ENCODE measurements at places on chromosomes 3 and 15. TPM values are rescaled to one million over a fixed set of nuclear protein-coding genes. Genes with fewer than 3 reads are reported as not detected.

GRCh38 chr15:97944724-97945123 lies 15.8 kb upstream of the ARRDC4 start:
- no peak for DNase-seq

DNA sequence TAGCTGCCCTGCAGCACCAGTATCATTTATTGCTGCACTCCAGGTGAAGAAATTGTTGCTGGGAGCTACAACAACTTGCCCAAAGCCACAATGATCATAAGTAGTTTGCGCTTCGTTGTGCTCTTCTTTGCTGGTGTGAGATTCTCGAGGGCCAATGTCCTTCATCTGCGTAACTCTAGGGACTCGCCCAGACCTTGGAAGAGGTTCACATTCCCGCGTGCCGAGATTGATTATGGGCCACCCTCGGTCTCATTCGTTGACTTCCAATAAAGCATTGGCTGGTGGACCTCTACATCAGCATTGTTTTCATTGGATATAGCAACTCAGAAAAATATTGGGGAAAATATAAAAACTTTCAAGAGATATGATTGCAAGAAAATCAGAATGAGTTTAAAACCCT lies 423 bp upstream of the PHLDB2 start:
- peak overlapping the region; percentile 98 for H3K4me3 ChIP-seq
- H3K4me1 ChIP-seq = peaks cover 34% of the 10 kb centered on the region
- H3K27ac ChIP-seq = peak overlapping the region; percentile 94
- no peaks in the 10 kb centered on the region for H3K27me3 ChIP-seq

DNA sequence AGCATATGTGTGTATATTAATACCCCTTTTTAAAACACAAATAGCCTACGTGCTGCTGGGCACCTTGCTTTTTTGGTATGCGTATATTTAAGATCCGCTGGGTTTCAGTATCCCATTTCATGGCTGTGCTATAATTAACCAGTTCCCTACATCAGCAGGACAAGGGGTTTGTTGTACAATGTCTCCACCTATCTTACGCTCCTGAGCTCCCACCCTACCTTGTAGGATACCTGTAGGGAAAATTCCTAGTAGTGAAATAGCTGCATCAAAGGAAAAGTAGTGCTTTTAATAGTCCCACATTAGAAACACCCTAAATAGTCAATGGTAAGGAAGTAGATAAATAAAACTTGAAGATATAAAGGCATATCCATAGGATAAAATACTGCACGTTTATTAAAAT lies 1.4 kb downstream of the MAP6D1 start:
- no peaks in the 10 kb centered on the region for H3K4me1 ChIP-seq
- no peak overlapping the region for H3K27ac ChIP-seq

GRCh38 chr15:45181491-45182285 lies 6.1 kb downstream of the SHF start:
- H3K36me3 ChIP-seq = no peaks in the 10 kb centered on the region
- H3K4me1 ChIP-seq = peaks cover 16% of the 10 kb centered on the region
- no peaks in the 10 kb centered on the region for H3K27me3 ChIP-seq
- no peak overlapping the region for H3K4me3 ChIP-seq
- no peak overlapping the region for H3K27ac ChIP-seq
- no peak for DNase-seq

DNA sequence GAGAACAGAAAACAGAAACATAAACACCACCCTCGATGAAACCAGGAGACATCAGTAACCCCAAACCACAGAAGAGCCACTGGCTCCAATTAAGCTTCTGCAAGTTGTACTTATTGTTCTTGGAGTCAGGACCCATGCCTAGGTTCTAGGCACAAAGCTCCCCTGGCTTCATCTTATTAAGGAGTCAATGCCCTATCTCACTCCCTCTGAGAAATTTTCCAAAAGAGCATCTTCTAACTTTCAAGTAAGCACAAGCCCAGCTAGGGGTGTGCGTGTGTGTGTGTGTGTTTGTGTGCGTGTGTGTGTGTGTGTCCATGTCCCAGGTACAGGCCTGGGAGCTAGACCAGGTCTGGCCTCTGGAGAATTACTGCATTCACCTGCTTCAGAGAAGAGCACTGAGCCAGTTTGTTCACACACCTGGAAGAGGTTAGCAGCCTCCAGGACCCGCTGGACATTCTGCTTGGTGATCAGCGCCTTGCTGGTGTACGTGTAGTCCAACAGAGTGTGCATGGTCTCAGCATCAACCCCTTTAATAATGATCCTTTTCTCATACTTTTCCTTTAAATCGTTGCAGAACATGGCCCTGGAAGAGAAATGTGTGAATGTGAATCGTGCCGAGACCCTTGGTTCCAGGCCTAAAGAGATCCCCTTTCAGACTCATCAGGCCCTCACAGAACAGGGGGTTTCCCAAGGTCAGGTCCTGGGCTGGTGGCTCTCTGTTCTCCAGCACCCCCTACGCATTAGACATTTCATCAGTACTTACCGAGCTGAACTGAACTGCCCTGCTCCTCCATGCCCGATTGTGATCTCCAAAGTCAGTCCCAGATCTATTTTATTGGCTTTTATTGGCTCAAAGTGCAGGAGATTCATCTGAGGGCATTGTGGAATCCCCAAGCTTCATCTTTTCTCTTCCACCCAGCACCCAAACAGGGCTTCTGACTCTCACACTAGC lies 27.8 kb downstream of the KLHL6 start:
- no peak overlapping the region for H3K27ac ChIP-seq
- DNase-seq = no peak
- H3K36me3 ChIP-seq = no peaks in the 10 kb centered on the region
- peaks cover 31% of the 10 kb centered on the region for H3K27me3 ChIP-seq
- no peak overlapping the region for H3K4me3 ChIP-seq
- H3K4me1 ChIP-seq = no peaks in the 10 kb centered on the region

DNA sequence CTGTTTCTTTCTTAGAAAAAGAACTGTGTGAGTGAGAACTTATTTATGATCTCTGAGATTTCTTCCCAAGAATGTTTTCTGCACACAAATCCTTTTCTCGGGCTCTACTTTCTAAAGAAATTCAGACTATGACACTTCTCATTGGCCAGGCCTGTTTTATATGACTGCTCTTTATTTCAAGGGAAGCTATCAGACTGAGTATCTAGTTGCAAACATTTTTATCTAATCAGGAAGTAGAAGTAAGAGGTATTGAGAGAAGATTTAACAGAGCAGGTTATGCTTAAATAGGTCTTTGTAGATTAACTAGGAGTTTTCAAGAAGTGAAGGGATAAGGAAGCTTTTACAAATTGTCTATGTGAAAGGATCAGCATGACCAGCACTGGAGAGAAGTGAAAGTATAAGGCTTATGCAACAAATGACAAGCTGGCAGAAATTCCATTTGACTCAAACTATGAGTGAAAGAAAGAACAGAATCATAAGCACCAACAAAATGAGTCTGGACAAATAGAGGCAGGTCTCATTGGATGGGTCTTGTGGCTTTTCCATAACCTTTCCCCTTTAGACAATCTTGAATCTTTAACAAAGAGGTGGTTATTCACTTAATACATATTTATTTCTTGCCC lies 71.9 kb upstream of the CHL1 start:
- no peaks in the 10 kb centered on the region for H3K4me1 ChIP-seq
- H3K36me3 ChIP-seq = no peaks in the 10 kb centered on the region
- H3K4me3 ChIP-seq = no peak overlapping the region
- no peak overlapping the region for H3K27ac ChIP-seq

DNA sequence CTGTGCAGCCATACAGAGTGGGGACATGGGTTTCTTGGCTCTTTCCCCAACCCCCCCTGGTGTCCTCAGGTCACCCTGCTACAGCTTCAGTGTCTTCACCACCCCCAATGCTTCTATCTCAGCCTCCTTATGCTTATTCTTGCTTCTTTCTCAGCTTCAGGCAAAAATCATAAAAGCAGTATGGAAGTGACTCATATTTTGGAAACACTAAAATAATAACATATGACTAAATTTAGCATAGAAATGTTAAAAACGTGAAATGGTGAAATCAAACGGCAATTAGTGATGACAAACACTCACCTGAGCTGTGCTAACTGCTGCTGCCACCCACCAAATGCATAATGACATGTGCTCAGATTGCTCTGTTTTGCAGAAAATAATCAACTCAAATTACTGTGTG lies 475.2 kb upstream of the EPHA3 start:
- no peaks in the 10 kb centered on the region for H3K36me3 ChIP-seq
- H3K27ac ChIP-seq = no peak overlapping the region
- H3K27me3 ChIP-seq = no peaks in the 10 kb centered on the region
- H3K4me3 ChIP-seq = no peak overlapping the region

GRCh38 chr15:40451527-40452158 lies 10.9 kb downstream of the BAHD1 start:
- H3K27ac ChIP-seq = no peak overlapping the region
- H3K36me3 ChIP-seq = no peaks in the 10 kb centered on the region
- no peak for DNase-seq
- H3K27me3 ChIP-seq = no peaks in the 10 kb centered on the region
- H3K4me3 ChIP-seq = no peak overlapping the region
- peaks cover 37% of the 10 kb centered on the region for H3K4me1 ChIP-seq

- H3K27ac ChIP-seq = no peak overlapping the region
- no peak for DNase-seq
- no peak overlapping the region for H3K4me3 ChIP-seq
- H3K36me3 ChIP-seq = peaks cover 7% of the 10 kb centered on the region
- no peaks in the 10 kb centered on the region for H3K27me3 ChIP-seq
These were observed 36.6 kb upstream of the ARID3B start for GRCh38 chr15:74504418-74504817.

GRCh38 chr3:29185706-29186105 lies 95.2 kb upstream of the RBMS3 start:
- no peaks in the 10 kb centered on the region for H3K36me3 ChIP-seq
- no peaks in the 10 kb centered on the region for H3K27me3 ChIP-seq
- peaks cover 23% of the 10 kb centered on the region for H3K4me1 ChIP-seq

DNA sequence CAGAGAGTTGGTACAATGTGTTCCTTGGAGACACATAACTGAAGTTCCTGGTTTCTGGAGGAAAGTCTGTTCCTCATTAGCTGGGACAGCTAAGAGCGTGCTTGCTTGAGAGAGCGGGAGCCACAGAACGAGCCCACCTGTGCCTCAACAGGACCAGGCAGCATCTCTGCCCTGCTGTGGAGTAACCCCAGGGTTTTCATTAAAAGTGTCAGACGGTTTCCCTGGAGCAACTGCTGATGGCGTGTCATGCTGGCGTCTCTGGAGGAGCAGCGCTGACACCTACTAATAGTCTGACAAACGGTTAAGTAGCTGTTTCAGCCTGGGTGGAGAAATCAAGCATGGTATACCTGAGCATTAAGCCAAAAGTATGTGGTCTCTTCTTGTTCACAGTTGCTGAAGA lies 150.0 kb downstream of the MCTP2 start:
- H3K4me1 ChIP-seq = no peaks in the 10 kb centered on the region
- H3K36me3 ChIP-seq = peaks cover 19% of the 10 kb centered on the region
- H3K4me3 ChIP-seq = no peak overlapping the region
- H3K27me3 ChIP-seq = no peaks in the 10 kb centered on the region
- H3K27ac ChIP-seq = no peak overlapping the region

DNA sequence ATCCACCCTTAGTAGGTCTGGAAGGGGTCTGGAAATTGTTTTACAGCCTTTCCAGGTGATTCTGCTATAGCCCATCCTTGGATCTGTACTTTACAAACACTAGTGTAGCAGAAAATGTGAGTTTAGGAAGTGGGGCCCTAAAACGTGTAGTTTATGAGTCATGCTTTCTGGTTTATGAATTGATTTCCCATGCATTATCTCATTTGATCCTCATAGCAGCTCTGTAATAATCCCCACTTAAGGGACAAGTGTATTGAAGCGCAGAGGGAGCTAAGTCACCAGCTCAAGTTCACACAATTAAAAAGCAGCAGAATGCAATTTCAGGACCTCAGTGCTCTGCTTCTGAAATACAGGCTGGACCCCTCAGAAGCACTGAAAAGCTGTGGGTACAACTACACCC lies 22.7 kb upstream of the STARD5 start:
- peaks cover 12% of the 10 kb centered on the region for H3K27me3 ChIP-seq
- no peak overlapping the region for H3K4me3 ChIP-seq
- H3K36me3 ChIP-seq = no peaks in the 10 kb centered on the region
- DNase-seq = no peak

DNA sequence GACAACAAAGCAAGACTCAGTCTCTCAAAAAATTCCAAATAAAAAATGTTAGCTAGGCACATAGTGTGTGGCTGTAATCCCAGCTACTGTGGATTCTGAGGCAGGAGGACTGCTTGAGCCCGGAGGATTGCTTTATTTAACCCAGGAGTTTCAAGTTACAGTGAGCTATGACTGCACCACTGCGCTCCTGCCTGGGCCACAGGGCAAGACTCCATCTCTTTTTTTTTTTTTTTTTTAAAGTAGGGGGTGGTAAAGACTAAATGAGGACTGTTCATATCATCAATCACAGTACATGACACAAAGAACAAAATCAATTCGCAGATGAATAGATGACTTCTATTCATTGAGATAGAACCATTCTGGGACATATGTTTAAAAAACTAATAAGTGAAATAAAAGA lies 48.1 kb downstream of the ACAP2 start:
- H3K4me3 ChIP-seq = no peak overlapping the region
- H3K4me1 ChIP-seq = peaks cover 11% of the 10 kb centered on the region
- no peaks in the 10 kb centered on the region for H3K27me3 ChIP-seq
- no peak overlapping the region for H3K27ac ChIP-seq

GRCh38 chr15:74865316-74865715 lies 7.8 kb downstream of the SCAMP2 start:
- H3K4me3 ChIP-seq = no peak overlapping the region
- no peak for DNase-seq
- peak overlapping the region; percentile 74 for H3K27ac ChIP-seq
- H3K36me3 ChIP-seq = peaks cover 6% of the 10 kb centered on the region

- no peak overlapping the region for H3K4me3 ChIP-seq
- H3K27me3 ChIP-seq = no peaks in the 10 kb centered on the region
- peaks cover 9% of the 10 kb centered on the region for H3K4me1 ChIP-seq
- no peak overlapping the region for H3K27ac ChIP-seq
- peak; percentile 85 for DNase-seq
- H3K36me3 ChIP-seq = peaks cover 8% of the 10 kb centered on the region
These were observed 54.8 kb downstream of the SRGAP3 start for GRCh38 chr3:9194509-9195184.

DNA sequence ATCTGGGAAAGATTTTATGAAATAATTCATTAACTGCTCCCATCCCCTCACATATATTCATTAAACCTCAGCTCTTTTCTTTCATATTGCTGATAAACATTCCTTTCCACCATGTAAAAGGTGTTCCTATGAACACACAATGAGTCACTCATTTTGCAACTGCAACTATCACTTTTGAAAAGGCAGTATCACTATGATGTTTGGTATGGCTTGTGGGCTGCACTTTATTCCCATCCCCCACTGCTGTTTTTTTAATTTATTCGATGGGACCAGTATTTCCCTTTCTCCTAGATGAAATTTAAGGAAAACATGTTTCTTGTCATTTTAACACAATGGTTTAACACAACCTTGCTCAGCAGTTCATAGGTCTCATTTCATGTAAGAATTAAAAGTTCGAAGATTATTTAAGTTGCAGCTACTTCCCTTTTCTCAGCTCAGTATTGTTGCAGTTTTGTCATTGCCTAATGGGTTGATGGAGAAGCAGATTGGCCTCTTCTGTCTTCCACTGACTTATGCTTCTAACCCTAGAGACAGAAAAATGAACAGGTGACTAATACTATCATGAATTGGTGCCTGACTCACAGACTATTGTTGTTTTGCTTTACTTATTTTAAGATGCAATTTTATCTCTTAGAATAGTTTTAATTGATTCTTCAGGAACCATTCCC lies 280.3 kb downstream of the ZPLD1 start:
- peak; percentile 60 for DNase-seq
- H3K27ac ChIP-seq = no peak overlapping the region
- H3K27me3 ChIP-seq = peaks cover 53% of the 10 kb centered on the region
- H3K4me3 ChIP-seq = no peak overlapping the region
- no peaks in the 10 kb centered on the region for H3K36me3 ChIP-seq

Gene GUCA1C
- not detected for total RNA-seq

Gene ROPN1B
- not detected for total RNA-seq

Gene PIK3R4
- total RNA-seq = 13.9 TPM

Gene FOXL2
- 0.30 TPM for total RNA-seq

All from MCF 10A (cell line).